ENCODE measurements at places on chromosomes 3 and 15.
A peak's percentile ranks its signal among the peaks of the same experiment; 100 is the strongest.

DNA sequence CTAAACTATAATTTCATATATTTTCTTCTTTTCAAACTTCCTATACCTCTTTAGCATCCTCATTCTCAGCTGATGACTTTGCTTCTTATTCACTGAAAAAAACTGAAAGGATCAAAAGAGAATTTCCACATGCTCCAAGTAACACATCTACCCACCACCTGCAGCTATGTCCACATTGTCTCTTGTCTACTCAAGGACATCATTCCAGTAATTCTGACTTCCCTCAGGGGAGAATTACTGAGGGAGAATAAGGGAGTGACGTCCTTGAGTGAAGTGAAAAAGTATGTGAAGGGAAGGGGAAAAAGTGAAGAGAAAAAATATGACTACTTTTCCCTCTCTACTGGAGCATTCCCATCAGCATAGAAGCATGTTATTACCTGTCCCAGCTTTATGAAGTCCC is 32.6 kb downstream of the ETFA start:
- DNase-seq: no peak

GRCh38 chr3:54536450-54536849 is 391.4 kb downstream of the LRTM1 start:
- peak; percentile 7 for DNase-seq

DNA sequence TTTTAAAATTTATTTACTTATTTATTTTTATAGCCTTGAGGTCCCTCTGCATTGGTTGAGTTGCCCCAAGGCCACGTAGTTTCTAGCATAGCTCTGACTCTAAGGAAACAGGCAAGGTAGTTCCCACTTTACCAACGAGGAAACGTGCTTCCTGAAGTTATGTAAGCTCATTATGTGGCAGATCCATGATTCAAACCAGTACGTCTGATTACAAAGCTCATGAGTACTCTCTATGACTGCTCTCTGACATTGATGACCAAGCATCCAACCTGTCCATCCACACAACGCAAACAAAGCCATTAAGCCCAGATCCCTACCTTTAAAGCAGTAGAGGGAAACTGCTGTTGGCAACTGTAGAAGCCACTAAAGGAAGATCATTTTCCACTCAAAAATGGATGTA is 25.6 kb downstream of the WWTR1 start:
- no peak for DNase-seq

DNA sequence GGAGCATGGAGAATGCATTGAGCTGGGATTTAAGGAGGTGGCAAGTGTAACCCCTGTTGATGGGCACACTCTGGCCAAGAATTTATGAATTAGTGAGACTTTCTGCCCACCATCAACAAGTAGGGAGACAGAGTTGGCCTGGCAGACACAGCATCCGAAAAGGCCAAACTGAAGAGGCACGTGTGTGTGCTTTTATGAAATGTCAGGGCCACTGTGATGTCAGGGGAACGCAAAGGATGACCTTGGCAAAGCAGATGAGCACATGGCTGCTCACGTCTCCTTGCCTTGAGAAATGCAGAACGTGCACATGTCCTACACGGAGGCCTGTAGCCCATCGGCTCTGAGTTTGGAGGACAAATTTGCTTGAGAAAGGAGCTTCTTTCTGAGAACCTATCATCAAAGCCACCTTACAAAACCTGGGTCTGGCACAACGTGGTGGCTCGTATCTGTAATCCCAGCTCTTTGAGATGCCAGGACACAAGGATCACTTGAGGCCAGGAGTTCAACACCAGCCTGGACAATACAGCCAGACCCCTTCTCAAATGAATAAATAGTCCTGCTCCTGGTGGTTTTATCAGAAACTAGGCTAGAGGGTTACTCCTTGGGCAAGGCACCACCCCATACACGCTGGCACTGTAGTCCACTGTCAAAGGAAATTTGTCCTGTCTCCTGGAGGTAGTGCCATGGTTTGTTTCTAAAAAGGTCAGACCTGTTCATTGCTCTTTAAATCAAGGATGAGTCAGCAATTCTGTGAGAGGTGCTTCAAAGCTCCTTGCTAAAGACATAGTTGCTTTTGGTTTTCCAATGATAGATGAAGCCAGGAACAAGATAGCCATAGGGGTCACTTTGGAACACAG is 941 bp upstream of the SH3BP5 start:
- DNase-seq: no peak

GRCh38 chr3:71348001-71348632 is 235.4 kb downstream of the FOXP1 start:
- DNase-seq: no peak

DNA sequence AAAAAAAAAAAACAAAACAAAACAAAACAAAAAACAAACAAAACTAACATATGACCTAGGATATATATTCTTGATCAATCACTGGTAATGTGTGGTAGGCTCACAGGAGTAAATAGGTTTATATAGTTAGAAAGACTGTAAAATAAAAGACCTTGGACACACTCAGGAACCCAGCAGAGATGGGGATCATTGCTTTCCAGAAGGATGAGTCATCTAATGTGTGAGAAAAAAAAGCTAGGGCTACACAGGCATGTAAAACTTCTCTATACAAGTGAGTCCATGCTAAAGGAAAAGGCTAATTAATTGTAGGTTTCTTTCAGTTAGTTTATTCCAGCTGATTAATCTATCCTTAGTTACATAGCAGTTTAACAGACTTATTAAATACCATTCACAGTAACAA is 710.3 kb upstream of the ARPP21 start:
- DNase-seq: no peak

DNA sequence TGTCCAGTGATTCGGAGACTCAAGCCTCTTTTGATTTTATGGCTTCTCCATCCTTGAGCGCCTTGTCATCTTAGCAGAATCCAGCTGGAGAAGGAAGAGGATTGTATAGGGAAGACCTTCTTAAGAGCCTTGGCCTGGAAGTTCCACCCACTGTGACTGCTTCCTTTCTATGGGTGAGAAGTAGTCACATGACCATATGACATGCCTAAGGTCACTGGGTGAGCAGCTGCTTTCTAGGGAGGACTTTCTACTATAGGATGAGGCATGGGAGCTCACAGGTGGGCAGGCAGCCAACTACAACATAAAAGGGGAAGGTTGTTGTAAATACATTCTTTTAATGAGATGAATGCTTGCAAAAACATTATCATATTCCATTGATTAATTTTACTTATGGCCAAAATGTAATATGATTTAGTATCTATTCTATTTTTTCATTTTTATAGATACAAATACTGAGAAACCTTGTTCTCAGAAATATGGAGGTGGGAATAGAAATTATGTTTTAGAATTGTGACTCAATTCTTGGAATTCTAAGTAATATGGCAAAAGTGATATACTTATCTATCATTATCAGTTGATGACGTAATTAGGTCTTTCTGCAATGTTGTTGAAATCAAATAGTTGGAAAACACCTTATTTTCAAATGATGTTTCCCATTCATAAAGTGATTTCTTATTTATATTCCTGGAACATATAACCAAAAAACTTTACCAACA is 53.6 kb upstream of the MINAR1 start:
- no peak for DNase-seq

- no peak for DNase-seq
Observed at GRCh38 chr15:82768414-82769054, 37.3 kb downstream of the FSD2 start.

DNA sequence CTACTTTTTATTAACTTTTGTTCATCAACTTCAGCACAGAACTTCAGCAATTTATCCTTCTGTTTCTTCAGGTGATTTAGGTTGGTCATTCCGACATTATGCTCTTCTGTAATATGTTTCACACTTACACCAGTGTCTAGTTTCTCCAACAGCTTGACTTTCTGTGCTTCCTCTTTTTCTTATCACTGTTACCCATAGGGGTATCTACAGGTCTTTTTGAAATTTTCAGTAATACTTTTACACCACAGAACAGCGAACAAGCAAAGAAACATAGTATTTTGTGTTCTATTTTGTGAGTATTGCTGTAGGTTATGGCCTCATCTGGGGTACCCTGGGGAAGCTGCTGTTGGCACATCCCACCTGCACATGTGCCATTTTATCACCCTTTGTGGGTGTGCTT is 260.7 kb downstream of the NSUN3 start:
- no peak for DNase-seq

DNA sequence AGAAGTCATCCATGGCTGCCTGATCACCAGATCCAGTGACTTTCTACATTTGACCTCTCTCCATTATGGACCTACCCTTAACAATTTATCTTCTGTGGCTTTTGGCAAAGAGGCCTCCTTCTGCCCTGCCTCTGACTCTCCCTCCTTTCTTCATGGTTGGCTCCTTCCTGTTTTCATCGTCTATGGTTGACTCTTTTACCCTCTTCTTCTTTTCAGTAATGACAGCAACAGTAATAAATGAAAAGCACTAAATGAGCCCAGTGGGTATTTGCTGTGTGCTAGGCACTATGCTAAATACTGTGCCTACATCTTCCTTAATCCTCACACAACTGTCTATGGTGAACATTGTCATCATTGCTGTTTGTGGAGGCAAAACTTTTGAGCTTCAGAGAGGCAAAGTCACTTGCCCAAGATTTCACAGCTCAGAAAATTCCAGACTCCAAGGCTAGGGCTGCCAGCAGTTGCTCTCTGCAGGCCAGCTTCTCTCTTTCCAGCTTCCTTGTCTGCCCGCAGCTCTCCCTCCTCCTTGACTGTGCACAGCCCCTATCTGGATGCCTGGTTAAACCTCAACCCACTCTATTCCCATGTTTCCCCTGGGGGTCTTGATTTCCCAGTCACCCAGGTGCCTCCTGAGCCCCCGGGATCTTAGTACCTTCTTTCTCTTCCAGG is 24.6 kb downstream of the ITPR1 start:
- no peak for DNase-seq

GRCh38 chr3:184796551-184796950 is 15.4 kb upstream of the VPS8 start:
- DNase-seq: no peak

- DNase-seq: no peak
Observed at GRCh38 chr3:51621091-51621892, 49.8 kb upstream of the TEX264 start.

DNA sequence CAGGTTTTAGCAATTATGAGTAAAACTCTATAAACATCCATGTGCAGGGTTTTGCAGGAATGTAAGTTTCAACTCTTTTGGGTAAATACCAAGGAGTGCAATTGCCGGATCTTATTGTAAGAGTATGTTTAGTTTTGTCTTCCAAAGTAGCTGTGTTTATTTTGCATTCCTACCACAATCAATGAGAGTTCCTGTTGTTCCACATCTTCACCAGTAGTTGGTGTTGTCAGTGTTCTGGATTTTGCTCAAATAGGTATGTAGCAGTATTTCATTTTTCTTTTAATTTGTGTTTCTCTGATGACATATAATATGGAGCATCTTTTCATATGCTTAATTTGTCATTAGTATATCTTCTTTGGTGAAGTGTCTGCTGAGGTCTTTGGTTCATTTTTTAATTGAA is 185.1 kb upstream of the GALNT15 start:
- DNase-seq: no peak

GRCh38 chr3:52197499-52197841 is 490 bp upstream of the ALAS1 start:
- no peak for DNase-seq

DNA sequence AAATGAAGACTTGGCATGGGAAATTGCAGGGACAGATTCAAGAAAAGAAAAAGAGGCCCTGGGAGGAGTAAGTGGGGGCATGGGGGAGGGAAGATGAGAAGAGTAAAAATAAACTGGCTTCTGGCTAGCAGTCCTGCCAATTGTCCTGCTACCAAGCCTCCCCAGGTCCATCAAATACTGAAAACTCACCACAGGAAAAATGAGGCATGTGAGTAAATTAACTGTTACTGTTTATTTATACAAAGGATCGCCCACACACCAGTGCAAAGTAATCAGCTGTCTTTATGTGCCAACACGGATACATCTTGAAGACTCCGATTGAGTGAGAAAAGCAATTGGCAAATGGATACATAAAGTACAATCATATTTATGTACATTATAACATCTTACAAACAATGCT is 10.7 kb upstream of the KLHL25 start:
- no peak for DNase-seq

GRCh38 chr3:118818386-118818785 is 216.3 kb downstream of the IGSF11 start:
- no peak for DNase-seq

- no peak for DNase-seq
Observed at GRCh38 chr3:152609891-152610290, 225.0 kb upstream of the P2RY1 start.

DNA sequence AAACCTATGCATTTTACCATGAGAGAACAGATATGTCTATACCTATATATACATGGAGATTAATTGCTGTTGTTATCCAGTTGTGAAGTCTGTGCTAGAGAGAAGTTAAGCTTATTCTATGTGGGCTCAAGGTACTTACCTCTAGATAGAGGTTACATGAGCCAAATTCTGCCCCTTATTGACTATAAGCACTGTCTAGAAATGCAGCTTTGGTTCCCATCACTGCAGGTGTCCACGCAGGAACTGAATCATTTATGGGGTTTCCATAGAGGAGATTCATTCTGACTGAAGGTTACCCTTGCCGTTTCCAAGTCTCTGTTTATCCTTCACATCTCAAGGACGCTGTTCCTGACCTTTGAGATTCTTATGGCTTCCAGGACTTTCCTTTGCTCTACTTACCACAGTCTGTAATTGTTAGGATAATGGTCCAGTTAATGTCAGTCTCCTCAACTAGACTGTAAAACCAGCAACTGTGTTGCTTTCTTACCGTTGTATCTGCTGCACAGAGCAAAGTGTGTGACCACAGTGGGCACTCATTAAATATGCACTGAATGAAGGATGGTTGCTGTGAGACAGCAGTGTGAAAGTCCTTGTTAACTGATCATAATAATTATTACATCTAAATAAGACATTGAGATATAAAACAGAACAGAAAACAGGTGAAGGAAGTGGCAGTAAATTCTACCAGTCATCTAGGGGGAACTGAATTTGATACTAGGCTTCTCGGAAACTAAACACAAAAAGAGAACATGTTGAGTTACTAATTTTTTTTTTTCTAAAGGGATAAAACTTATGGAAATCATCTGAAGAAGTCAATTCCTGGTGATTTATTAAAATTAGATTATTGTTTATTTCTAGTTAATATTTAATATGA is 44.0 kb upstream of the BCL6 start:
- no peak for DNase-seq

DNA sequence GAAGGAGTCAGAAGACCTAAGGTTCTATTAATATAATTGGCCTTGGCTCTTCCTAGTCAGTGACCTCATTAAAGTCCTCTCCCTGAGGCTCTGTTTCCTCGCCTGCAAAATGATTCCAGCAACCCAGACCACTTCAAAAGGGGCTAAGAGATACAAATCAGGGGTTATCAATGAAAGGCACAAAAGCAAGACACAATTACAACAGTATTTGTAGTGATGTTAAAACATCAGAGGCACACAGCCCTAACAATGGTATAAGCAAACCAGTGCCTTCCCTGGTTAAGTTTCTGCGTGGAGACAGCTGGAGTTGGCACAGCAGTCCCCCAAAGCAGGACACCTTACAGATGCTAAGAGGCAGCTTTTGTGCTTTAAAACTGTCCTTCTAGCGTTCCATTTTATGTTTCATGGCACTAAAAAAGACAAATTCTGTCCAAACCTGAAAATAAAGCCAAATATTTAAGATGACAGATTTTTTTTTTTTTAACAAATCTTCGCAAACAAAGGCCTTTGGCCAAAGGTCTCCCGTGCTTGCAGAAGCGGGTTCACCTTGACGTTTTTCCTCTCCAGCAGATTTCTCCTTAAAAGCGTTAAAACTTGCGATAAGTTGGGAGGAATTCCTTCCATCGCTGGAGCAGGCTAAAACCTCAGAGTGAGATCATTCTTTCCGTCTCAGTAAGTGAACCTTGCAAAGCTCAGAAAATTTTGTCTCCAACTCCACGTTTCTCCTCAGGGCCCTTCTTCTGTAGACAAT is 999 bp downstream of the ZNF280D start:
- DNase-seq: no peak
